Stimulated activated CD8-positive, alpha-beta memory T cell treated with anti-CD3 and anti-CD28 coated beads, Interleukin-12 subunit alpha, Interleukin-12 subunit beta, amount 100 ng/mL, for 1 hour (primary cell): ENCODE measurements at places on chromosomes 6 and 20.

GRCh38 chr20:7703551-7703961 lies 236.7 kb downstream of the HAO1 start:
- DNase-seq: no peak

GRCh38 chr20:57968120-57968519 lies 258.3 kb upstream of the PMEPA1 start:
- DNase-seq: no peak

- no peak for DNase-seq
These were observed 316.6 kb downstream of the TPBG start for GRCh38 chr6:82680192-82680591.

GRCh38 chr20:33079259-33079658 lies at the start of gene BPIFB4:
Gene BPIFB4 (plus strand): TSS chr20:33079643. CDS start chr20:33081527, 1,884 bp downstream.
- DNase-seq: no peak

GRCh38 chr6:97864826-97865225 lies 581.8 kb upstream of the MMS22L start:
- no peak for DNase-seq

DNA sequence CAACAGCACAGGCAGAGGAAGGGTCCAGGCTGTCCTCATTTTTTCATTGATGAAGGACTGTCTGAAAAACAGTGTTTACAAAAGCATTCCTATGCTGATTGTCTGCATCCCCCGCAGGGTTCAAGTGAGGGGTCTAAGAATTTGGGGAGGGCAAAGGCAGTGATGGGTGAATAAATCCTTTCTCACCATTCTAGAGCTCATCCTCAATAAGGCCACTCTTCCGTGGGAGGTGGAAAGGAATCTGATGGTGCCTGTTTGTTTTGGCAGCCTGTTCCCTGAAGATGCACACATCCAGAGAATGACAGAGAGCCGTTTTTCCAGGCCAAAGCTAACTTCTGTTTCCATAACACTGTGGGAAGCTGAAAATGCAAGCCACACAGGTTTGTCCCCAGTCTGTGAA lies 164.5 kb downstream of the MOXD1 start:
- no peak for DNase-seq

DNA sequence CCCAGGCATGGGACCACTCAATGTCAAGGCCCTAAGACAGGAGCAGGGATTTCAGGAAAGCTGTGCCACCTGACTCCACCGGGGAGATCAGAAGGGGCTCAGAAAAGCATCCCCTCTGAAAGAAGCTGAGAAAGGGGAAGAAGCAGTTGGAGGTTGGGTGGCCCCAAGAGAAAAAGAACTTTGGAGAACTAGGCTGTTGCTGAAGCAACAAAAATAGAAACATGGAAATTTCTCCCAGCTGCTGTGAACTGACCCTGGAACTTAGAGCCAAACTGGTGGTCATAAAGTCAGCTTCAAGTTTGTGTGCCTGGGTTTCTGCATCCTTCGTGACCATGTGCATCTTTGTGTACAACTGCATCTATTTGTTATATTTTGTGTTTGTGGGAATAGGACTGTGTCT lies 534.5 kb downstream of the MAFB start:
- no peak for DNase-seq

DNA sequence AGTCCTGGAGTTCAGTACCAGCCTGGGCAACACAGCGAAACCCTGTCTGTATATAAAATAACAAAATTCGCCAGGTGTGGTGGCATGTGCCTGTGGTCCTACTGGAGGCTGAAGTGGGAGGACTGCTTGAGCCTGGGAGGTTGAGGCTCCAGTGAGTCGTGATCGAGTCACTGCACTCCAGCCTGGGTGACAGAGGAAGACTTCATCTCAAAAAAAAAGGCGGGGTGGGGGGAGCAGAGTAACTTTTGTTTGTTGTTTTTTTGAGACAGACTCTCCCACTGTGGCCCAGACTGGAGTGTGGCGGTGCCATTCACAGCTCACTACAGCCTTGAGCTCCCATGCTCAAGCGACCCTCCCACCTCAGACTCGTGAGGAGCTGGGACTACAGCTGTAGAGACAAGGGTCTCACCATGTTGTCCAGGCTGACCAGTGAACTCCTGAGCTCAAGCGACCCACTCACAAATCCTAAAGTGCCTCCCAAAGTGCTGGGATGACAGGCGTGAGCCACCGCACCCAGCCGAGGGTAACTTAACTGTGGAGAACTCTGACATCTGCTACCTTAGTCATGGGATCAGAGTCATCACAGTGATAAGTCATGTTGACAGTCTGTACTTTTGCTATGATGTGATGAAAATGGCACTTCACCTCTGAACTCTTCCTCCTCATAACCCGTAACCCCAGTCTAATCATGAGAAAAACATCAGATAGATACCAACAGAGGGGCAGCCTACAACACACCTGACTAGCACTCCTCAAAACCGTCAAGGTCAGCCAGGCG lies 16.5 kb downstream of the PEDS1 start:
- DNase-seq: no peak

GRCh38 chr20:4171538-4172116 lies 156.3 kb upstream of the RNF24 start:
- DNase-seq: no peak

DNA sequence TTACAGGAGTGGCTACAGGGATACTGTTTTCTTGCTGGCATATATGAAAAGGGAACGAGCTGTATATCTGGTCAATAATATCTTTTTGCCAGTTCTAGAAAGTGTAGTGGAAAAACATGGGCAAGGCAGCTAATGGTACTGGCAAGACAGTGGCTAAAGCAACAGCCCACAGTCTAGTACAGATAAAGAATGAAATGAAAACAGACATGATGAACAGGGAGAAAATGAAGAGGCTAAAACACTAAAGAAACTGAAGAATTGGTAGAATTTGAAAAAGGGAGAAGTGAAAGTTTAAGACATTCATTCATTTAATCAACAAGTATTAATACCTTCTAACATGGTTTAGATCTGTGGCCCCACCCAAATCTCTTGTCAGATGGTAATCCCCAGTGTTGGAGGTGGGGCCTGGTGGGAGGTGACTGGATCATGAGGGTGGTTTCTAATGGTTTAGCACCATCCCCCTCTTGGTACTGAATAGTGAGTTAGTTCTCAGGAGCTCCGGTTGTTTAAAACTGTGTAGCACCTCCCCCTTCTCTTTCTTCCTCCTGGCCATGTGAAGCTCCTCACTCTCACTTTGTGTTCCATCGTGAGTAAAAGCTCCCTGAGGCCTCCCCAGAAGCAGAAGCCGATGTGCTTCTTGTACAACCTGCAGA lies 18.1 kb downstream of the FAM184A start:
- DNase-seq: no peak

DNA sequence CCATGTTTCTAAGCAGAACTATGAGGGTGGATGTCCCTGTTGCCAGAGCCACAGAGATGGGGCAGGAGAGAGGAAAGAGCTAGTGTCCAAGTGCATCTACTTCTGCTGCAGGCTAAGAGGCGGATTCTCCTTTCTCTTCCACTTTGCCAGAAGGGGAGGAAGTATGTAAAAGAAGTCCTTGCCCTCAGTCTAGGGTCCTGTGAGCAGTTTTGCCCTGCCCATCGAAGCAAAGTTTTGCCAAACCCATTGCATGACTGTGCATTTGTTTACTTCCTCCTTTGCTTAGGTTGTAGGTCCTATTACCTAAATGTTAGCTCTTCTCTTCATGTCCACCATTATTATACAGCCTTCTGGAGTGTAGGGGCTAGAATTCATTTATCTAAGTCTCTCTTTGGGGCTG lies 106.2 kb upstream of the ARMC2 start:
- no peak for DNase-seq

DNA sequence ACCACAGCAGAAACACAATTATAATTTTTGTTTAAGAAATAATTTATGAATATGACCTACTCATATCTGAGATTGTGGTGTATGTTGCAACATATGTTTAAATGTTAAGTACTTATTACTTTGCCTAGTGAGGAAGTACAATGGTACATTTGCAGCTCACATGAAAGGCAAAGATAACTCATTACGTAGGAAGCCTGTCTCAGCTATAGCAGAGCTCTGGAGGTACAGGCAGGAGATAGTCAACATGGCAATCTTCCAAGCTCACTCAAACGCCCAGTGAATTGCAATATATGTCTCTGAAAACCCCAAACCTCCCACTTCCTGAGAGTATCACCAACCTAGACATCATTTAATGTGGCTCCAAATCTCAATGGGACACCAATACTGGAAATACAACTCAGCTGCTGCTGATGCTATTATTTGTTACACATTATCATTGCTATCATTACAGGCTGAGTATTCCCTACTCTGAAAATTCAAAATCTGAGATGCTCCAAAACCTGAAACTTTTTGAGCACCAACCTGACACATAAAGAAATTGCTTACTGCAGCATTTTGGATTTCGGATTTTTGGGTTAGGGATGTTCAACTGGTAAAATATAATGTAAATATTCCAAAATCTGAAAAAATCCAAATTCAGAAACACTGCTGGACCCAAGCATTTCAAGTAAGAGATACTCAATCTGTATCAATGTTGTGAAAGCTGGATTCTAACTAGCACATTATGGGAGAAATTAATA lies 25.1 kb upstream of the GSTA4 start:
- DNase-seq: no peak

GRCh38 chr20:46774236-46774635 lies 64.8 kb downstream of the SLC2A10 start:
- DNase-seq: no peak

DNA sequence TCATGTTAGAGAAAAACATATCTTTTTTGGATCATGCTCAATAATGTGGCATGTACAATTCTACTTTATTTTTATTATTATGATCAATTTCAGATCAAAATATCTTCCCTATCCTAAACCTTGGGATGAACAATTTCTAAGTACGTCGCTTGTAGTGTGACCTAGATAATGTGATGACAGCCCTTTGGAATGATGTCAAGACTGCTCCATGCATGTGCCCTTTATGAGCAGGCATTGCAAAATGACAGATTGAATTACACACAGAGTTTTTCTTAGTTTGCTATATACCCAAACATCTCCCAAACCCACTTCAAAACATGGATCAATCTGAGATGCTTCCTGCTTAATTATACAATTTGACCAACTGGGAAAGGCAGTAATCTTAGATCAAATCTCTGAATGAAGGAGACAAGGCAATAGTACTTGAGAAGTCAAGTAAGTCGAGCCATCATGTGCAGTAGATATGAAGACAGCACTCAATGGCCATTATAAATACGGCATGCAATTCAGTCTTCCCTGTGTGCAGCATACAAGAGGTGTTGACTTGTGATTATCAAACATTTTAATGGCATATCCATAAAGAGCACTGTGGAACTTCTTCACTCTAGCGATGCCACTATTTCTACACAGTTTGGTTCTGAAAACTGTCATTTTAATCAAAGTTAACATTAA lies 294.8 kb downstream of the RNF144B start:
- no peak for DNase-seq

GRCh38 chr20:64065974-64066343 lies 3.0 kb downstream of the TCEA2 start:
- DNase-seq: no peak

- DNase-seq: no peak
These were observed 39.5 kb downstream of the ZDHHC14 start for GRCh38 chr6:157420497-157420896.
